ENCODE measurements at places on chromosomes 4 and X. TPM values are rescaled to one million over a fixed set of nuclear protein-coding genes. Genes with fewer than 3 reads are reported as not detected.

Gene HMX1
- not detected for total RNA-seq

Gene CENPVL2
- total RNA-seq: not detected

Gene IGFBP7
- total RNA-seq: 2,245 TPM

Gene SPATA18
- 32.6 TPM for total RNA-seq

Gene TMPRSS11D
- not detected for total RNA-seq

Gene BBS12
- total RNA-seq: 7.9 TPM

Gene ARHGAP10
- total RNA-seq: 28.2 TPM

Gene MAGEB3
- not detected for total RNA-seq

Gene PRRG1
- 12.8 TPM for total RNA-seq

Gene PITX2
- 0.33 TPM for total RNA-seq

Gene MGAT4D
- not detected for total RNA-seq

Gene PABPC4L
- total RNA-seq: 0.26 TPM

Gene IBSP
- total RNA-seq: 1.9 TPM

Gene SOWAHD
- total RNA-seq: 0.10 TPM

Gene TEX11
- not detected for total RNA-seq

Gene SERPINA7
- total RNA-seq: not detected

Gene CSN3
- total RNA-seq: not detected

Gene UNC5C
- total RNA-seq: 3.5 TPM

Gene ABLIM2
- total RNA-seq: 2.7 TPM

Gene TMEM255A
- 0.07 TPM for total RNA-seq

Gene C4orf50
- not detected for total RNA-seq

Gene GSX2
- total RNA-seq: not detected

Gene IL13RA2
- total RNA-seq: 102 TPM

Gene TCEAL4
- total RNA-seq: 35.0 TPM

Gene ARHGAP24
- 36.0 TPM for total RNA-seq

Gene RPA4
- total RNA-seq: 1.2 TPM

Gene PABPC5
- total RNA-seq: 3.3 TPM

Gene FAAH2
- 0.07 TPM for total RNA-seq

Gene EPGN
- total RNA-seq: 92.6 TPM

Gene NLGN3
- 0.26 TPM for total RNA-seq

Gene NRK
- 1.1 TPM for total RNA-seq

All from smooth muscle cell of the pulmonary artery (primary cell).